ENCODE measurements at places on chromosomes 7 and 10.

GRCh38 chr7:131057015-131057793 is 270.5 kb upstream of the MKLN1 start:
- DNase-seq, result no peak

DNA sequence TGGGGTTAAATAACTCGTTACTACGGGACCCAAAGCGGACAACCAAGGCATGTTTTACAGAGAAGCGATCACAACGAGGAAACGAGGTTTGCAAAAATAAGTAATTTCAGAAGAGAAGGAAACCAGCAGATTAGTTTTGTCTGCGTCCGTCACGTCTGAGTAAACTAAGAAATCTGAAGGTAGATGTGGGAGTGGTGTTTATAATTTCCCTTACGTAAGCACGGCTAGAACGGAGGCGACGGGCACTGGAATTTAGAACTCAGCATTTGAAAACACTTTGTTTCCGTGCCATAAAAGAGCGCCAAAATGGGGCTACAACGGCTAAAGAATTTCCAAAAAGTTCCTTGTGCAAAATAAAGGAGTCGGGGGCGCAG is 718 bp upstream of the UMAD1 start:
- DNase-seq, result no peak

DNA sequence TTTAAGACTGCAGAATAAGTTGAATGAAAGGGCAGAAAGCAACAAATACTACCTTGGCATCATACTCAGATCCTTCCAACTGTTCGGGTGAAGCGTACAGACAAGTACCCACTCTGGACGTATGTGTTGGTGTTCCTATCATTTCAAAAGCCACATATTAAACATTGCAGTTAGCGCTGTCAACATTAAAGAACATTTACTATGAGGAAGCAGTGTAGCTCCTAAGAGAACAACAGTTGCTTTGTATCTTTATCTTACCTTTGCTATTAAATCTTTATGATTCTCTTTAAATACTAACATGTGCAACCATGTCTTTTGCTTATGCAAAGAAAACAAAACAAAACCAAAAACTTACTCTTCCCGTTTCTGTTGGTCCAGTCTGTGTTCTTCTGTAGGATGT is 2.6 kb upstream of the ANKRD61 start:
- no peak for DNase-seq

GRCh38 chr10:27100813-27101347 is 586 bp upstream of the ANKRD26 start:
- DNase-seq, result no peak

DNA sequence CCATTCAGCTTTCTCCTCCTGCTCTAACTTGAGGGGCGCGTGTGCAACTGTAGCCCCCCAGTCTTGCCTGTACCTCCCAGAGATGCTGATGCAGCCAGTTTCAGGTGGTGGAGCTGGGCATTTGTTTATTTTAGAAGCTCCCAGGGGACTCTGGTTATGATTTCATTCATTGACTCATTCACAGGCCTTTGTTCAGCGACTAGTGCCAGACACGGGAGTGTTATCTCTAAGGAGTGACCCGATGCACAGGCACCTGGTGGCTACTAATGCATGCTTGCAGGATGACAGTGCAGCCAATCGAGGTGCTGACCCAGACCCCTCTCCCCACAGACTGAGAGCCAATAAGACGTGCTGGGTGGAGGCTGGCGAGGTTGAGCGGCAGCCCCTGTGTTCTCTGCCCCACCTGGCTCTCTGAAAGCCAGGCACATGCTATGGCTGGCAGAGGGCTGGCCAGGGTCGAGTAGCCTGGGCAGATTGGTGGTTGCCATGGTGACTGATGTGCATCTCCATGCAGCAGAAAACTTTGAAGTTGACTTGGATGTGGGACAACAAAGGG is 19.7 kb upstream of the SLC18A2 start:
- DNase-seq, result peak; percentile 12

- no peak for DNase-seq
Measured at GRCh38 chr10:32197423-32197822, 141.2 kb upstream of the KIF5B start.

- peak; percentile 40 for DNase-seq
Measured at GRCh38 chr10:133125901-133126300, 34.1 kb upstream of the KNDC1 start.

- DNase-seq, result no peak
Measured at GRCh38 chr7:129887865-129888264, 64.9 kb downstream of the UBE2H start.

DNA sequence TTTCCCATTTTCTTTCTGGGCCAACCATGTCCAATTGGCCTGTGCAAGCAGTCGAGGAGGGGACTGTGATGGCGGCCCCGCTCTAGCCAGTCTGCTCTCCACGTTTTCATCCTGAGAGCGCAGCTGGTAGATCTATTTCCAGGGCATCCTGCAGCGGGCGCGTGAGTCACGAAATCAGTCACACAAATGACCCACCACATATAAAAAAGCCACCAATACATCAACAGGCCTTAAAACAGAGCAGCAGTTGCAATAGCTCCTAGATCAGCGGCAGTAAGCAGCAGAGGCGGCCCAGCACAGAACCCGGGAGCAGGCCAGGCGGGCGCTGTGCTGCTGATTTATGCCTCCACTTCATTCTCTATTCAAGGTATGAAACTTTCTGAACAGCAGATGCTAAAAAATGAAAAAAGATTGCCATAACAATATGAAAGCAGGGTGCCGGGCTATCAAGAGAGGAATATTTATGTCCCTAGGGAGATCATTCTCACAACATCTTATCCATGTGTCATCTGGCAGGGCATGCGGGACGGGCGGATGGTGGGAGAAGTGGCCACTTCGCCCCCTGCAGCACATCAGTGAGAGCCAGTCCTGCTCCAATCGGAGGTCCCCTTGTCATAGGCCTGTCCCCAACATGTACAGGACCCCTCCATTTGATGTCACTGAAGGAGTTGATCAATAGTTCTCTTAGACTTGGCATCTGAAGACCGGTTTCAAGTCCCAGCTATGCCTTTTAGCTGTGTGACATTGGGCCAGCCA is 98.0 kb upstream of the GPR26 start:
- DNase-seq, result no peak

DNA sequence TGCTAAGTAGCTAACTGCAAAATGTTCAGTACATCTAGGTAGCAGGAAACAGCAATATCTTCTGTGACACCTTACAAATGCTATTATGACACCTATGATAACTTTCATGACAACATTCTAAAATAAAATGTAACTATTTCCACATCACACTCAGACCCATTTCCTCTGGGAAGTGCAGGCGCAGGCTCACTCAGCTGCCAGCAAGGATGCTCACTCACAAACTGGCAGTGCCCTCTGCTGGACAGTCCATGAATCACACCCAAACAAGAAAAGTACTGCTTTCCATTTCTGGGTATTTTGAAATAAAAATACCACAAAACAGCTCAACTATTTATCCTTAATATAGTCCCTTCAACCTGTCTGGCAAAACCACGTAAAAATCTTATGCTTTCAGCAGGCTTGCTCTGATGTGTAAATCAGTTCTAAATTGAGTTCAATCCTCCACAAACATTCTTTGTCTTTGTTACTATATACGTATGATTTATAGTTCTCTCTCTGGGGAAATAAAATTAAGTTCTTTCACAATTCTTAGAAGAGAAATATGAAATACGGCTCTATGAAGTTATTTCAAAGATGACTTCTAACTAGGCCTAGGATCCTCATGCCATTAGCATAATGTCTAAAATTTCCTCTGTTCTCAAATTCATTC is 176.6 kb downstream of the PARD3 start:
- DNase-seq, result peak; percentile 79

- no peak for DNase-seq
Measured at GRCh38 chr10:28841625-28842024, 164.3 kb downstream of the BAMBI start.

DNA sequence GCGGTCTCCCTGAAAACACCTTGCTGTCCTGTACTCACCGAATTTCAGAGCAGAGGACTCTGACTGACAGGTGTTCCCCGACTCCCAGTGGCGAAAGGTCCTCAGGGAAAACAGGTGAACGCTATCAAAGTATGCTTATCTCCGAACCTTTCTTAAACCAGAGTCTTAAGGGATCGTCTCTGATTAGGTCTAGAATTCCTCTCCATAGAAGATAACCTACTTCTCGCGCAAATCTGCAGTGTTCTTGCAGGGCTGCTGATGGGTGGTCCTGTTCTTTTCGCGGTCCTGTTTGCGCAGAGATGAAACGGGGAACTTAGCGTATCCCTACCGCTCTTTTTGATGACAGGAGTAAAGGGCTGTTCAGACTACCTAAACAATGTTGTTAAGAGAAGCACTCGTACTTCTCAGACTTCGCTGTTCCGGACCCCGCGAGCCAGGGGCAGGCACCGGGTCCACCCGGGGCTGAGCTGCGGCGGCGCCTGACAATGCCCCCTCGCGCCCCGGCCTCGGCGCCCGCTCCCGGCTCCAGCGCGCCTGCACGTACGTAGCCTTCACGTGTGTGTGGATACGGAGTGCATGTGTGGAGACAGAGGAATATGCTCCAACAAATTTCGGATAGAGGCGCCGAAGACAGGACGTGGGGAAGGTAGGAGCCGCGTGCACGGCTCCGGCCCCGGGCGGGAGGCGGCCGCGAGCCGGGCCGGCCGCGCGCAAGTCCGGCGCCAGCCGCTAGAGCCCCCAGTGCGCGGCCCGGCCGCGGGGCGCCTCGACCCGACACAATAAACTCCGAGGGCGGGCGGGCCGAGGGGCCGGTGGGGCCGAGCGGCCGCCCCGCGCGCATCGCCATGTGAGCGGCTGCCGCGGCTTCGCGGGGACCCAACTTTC is 766 bp upstream of the ZMYND11 start:
- peak; percentile 75 for DNase-seq

DNA sequence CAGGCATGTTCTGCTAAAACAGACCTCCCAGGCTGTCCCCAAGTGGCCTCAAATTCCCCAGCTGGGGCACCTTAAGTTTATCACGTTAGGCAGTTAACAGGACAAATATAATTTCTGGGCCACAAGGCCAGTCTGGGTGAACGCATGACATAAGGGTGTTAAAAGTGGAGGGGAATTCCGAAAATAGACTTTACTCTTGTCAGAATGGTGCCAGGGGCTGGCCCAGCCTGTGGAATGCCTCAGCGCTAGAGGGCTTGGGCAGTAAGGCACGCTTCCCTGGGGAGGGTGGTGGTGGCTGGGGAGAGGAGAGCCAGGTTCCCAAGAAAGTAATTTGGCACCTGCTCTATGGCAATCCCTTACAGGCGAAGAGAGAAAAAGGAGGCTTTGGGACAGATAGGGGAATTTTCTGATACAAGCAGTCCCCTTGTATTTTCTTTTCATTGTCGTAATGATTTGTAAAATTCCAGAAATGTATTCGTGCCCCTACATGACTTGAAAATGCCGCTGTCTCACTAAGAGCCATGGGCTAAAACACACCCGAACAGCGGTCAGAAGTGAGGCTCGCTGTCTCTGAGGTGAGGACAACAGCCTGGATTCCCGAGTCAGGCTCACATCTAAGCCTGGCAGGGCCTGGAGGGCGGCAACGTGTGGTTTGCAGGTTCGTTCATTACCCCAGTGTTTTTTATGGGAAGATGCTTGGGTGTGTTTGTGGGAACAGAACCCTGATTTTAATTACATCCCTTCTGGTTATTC is 463.2 kb upstream of the GALNT17 start:
- no peak for DNase-seq

DNA sequence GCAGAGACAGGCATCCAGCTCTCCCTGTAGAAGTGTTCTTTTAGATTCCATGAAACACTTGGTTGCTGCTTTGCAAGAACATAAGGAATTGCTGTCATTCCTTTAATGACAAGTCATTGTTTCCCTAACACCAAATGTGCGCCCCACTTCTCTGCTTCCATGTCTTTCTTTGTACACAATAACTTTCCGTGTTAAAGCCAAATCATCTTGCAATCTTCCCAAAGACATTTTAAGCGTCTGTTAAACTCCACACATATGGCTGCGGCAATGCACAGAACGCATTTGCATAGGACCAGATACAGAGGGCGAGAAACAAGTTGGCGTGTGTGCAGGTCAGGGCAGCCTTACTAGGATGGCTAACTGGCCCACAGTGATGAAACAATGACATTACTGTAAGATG is 399.3 kb upstream of the PRKCQ start:
- DNase-seq, result no peak

DNA sequence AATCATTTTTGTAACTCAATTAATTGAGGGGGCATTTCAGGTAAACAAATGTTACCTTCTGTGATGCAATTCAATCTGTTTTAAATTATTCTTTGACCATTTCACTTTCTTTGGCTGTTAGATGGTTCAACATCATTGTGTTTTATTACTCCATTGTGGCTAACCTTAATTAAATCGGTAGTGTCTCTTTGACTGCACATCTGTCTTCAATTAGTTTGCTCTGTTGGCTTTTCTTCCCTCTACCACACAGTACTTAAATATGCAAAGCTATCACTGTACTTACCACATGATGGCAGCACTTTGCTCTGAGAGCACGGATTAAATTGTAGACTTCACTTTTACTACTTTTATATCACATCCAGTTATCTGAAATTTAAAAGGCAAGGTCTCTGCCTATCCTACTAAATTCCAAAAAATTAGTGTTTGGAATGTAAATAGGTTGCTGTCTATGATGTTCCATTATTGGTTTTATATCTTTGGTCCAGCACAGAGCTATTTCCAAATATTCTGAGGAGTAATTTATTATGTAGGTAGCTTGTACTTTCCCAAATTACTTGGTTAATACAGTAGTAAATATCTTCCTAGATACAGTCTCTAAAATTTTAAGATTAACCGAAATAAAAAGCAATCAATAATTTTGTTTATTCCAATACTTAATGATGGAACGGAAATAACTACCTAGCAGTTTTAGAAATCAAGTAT is 352.0 kb downstream of the PCLO start:
- DNase-seq, result no peak
